ENCODE measurements at places on chromosomes 2 and 18. TPM values are rescaled to one million over a fixed set of nuclear protein-coding genes. Genes with fewer than 3 reads are reported as not detected.

Gene GCG
- total RNA-seq, result not detected

DNA sequence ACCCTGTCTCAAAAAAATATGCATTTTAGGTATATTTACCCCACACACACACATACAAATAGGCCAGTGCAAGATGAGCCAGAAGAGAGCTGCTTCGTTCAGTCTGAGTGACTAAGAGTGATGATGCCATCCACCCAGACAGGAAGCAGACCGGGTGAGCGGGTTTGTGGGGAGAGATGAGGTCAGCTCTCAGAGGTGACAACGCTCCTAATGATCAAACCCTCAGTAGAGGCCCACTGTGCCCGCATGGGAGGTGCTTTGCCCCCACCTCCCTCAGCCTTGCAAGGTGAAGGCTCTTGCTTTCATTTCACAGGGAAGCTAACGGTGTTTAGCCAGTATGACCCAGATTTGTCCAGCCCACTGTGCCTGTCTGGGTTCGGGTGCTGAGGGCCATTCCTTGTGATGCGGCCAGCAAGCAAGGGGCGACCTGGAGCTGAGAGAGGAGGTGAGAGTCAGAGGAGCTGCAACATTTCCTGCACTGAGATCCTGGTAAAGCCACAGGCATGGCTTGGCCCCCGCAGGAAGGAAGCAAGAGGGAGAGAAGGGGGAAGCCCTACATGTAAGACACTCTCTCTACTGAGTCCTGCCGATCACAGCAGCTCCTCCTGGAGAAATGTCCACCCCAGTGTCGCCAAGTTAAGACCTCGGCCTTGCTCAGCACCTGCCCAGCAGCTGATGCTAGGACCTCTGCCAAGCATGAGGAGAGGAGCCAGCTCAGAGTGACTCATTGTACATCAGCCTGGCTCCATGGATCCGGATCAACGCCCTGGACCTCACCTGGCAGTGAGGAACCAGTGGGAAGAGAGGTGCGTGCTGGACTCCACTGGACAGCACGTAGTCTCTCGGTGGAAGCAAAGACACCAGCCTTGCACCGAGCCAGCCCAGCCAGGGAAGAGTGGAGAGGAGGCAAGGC, 37.0 kb downstream of the NIFK start:
- no peak for DNase-seq

DNA sequence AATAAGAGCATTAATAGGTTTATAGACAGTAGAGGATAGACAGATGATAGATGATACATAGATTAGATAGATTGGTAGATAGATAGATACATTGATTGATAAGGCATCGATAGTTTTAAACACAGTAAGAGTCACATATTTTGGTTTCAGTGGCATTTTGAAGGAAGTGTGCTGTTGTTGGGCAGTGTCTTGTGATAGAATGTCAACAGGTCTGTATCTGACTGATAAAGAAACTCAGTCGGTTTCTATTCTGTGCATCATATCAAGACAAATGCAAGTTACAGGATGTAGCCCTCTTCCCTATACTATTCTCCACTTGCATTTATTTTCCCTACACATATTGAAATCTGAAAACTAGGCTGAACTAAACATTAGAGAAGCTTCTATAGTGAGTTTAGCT, 1229.0 kb upstream of the ZEB2 start:
- no peak for DNase-seq

DNA sequence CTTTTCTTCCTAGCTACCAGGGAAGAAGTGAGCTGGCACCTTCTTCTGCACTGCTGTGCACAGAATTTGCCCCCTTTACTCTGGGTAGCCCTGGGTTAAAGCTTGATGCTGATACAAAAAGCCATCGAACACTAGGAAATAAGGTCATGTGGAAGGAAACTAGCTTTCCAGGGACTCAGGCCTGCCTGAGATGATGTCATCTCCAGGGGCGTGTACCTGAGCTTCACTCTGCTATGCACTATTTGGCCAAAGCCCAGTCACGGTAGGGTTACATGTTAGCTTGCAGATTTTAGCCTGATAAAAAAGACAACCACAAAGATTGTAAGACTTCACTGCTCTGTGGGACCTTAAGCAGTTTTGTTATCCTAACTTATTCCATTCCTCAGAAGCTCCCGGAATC, 20.4 kb downstream of the EDAR start:
- no peak for DNase-seq

DNA sequence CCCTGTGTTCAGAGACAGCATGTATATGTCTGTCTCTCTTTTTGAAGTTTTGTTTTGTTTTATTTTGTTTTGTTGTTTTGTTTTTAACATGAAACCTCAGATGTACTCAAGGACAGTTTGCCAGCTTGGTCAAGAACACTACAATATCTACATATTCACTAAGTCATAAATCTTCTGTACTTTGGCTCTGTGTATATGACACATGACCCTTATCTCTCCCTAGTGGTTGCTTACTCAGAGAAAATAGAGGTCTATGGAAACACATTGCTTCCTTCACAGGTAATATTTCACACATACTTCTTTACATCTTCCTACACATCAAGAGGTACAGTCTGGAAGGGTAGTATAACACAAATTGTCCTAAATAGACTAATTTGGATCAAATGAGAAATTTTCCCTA, 312.6 kb upstream of the VRK2 start:
- no peak for DNase-seq

Gene EHBP1
- 106 TPM for total RNA-seq

DNA sequence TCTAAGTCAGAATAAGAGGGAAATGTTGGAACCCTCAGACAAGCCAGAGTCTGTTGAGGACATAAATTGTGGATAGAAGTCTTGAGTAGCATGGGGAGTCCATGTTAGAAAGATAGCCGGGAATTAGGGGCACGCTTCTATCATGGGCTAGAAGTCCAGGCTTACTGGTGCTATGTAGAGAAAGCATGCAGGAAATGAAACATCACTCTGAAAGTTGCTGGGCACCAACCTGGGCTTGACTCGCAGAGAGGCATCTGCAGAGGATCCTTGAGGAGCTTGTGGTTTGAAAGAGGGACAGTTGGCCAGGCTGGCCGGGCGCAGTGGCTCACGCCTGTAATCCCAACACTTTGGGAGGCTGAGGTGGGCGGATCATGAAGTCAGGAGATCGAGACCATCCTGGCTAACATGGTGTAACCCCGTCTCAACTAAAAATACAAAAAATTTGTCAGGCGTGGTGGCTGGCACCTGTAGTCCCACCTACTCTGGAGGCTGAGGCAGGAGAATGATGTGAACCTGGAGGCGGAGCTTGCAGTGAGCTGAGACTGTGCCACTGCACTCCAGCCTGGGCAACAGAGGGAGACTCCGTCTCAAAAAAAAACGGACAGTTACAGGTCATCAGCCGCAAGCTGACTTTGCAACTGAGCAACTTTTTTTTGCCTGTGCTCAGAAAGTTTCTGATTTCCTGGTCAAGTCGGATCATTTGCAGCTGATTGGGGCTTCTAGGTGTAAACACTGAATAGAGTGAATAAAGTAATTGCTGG, 24.9 kb downstream of the CERS6 start:
- DNase-seq, result no peak

Gene TNFRSF11A
- total RNA-seq, result 1.8 TPM

DNA sequence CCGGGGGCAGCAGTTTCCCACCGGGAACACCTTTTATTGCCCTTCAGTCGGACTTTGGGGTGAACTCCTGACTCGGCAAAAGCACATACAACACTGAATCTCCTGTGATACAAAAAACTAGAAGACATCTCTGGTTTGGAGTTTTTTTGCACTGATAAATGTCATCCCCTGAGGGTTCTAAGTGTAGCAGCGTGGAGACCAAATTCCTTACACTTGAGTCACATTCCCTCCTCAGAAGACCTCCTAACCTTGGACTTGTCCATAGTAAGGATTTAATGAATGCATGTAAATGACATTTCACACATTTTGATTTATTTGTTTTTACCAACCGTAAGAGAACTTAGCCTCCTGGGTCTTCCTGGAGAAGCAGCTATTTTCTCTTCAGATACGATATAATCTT, 54.0 kb upstream of the GPR45 start:
- no peak for DNase-seq

DNA sequence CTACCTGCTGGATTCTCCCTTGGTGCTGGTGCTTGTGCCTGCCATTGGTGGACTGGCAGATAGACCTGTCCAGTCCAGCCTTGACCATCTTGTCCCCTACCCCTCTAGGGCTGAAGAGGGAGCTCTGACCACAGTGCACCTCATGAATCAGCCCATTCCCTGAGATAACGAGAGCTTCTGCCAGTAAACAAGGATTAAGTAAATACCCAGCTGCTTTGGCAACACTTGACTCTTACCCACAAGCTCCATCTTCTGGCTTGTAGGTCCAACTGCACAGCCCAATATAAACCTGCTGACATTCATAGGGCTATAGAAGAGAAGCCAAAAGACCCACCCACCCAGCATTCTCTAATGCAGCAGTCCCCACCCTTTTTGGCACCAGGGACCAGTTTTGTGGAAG, 186.4 kb downstream of the PIK3C3 start:
- no peak for DNase-seq

- no peak for DNase-seq
Measured at GRCh38 chr2:25079050-25079635, 37.3 kb downstream of the EFR3B start.

- DNase-seq, result no peak
Measured at GRCh38 chr2:7819850-7820249, 862.0 kb upstream of the ID2 start.

Gene SLC38A11
- 28.9 TPM for total RNA-seq

DNA sequence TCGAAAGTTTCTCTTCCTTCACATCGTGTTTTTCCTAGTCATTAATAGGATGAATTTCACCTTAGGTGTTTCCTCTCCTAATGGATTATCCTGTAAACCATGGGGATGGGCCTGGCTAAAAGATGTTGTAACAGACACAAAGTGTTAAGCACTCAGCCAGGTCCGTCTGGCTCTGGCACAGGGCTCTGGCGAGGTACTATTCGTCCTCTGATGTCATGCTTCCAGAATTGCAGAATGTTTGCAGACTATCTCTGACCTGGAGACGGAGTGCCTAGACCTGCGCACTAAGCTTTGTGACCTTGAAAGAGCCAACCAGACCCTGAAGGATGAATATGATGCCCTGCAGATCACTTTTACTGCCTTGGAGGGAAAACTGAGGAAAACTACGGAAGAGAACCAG, 13.2 kb downstream of the ATG16L1 start:
- DNase-seq, result no peak

Gene MOB1A
- 73.4 TPM for total RNA-seq

DNA sequence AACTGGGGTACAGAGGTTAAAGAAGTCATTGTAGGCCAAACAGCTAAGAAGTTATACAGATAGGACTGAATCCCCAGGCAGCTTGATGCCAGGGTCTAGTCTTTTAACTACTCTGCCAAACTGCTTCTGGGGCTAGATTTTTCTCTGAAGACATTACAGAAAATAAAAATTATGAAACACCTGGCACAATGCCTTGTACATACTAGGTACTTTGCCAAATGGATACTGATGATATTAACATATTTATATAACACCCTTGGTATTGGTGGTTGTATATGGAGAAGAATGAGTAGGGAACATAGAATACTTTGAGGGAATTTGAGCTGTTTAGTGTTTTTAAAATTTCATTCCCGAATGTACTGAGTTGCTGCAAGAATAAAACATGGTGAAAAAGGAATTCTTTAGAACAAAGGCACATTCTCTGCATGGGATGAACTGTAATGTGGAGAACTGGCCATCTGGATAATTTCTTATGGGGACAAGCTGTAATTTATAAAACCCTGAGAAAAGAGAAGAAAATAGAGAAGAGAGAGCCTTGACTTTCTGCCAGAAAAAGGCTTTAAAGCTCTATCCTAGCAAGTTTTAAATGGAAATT, 210.9 kb upstream of the TMEM200C start:
- DNase-seq, result no peak

DNA sequence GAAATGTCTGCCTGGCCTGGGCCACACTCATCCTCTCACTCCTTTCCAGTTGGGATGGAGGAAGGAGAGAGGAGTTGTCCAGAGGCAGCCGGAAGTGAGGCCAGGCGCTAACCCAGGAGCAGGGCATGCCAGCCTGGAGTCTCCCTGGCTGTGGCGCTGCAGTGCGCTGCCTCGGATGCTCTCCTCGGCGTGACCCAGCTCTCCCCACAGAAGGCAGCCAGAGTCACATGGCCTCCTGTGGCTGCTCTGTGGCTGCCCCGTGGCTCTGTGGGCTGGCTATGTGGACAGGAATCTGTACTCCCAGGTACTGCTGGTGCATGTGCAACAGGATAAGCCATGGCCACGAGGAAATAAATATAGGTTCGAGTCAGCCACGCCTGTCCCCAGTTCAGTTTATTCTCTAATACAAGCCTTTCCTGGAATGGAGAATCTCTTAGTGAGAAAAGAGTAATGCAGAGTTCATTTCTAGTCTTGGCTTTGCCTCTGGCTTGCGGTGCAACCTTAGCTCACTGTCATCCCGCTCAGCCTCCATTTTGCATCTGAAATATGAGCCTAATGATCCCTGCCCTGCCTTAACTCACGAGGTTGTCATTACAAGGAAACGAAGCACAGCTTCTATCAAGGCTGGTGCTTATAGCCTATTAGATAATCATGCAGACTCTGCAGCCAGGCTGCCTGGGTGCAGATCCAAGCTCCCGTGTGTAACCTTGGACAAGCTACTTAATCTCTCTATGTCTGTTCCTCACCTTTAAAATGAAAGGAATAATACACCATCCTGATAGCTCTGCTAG, 106.3 kb downstream of the ANTXR1 start:
- no peak for DNase-seq

- DNase-seq, result no peak
Measured at GRCh38 chr2:36707050-36707449, 10.5 kb downstream of the VIT start.

- DNase-seq, result no peak
Measured at GRCh38 chr2:62309465-62310091, 113.7 kb downstream of the B3GNT2 start.

DNA sequence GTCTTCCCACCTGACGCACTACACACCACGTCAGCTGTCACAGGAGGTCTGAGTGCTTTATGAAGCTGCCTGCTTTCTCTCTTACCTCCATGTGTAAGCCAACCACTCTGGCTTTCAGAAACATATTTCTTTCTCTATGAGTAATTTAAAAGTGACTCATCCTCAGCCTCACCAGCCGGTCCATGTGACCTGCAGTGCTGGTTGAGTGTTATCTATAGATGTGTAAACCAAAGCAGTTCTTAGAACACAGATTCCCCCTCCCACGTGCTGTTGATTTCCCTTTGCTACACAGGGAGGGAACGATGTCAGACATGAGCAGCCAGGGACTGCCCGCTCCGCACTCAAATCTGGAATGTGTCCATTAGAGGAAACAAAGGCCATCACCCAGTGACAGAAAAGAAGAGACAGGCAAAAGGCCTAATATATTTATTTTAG, 157.8 kb downstream of the BCL2 start:
- no peak for DNase-seq

DNA sequence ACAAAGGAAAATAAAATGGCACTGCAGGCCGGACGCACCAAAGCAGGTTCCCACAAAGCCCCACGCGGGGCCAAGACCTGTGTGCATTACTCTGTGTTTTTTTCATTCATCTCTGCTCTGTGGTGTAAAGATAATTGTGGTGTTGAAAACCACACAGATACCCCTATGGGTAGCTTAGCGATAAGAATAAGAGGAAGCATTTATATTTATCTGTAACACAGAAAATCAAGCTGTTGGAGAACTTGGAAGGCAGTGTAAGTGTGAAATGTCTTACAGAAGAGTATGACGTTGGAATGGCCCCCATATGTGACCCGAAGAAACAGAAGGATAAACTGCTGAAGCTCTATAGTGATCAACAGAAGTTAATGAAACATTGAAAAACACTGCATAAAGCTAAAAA, 20.3 kb upstream of the MARCO start:
- DNase-seq, result no peak

Gene PSMG2
- 60.0 TPM for total RNA-seq

GRCh38 chr2:28661589-28662001, 90.0 kb upstream of the PPP1CB start:
- DNase-seq, result no peak

Gene IL1RN
- total RNA-seq, result 0.44 TPM

- no peak for DNase-seq
Measured at GRCh38 chr2:212197776-212198175, 340.8 kb downstream of the ERBB4 start.

Measured in spinal cord (tissue), 10 donors.